ENCODE measurements at places on chromosomes 12 and 14.
A peak's percentile ranks its signal among the peaks of the same experiment; 100 is the strongest.

GRCh38 chr14:71061458-71061857 is 154.2 kb downstream of the PCNX1 start:
- no peak for DNase-seq

GRCh38 chr12:100926669-100927248 is 132.2 kb downstream of the ANO4 start:
- DNase-seq = no peak

- no peak for DNase-seq
These were observed 78.9 kb downstream of the PLEKHA5 start for GRCh38 chr12:19208456-19208855.

DNA sequence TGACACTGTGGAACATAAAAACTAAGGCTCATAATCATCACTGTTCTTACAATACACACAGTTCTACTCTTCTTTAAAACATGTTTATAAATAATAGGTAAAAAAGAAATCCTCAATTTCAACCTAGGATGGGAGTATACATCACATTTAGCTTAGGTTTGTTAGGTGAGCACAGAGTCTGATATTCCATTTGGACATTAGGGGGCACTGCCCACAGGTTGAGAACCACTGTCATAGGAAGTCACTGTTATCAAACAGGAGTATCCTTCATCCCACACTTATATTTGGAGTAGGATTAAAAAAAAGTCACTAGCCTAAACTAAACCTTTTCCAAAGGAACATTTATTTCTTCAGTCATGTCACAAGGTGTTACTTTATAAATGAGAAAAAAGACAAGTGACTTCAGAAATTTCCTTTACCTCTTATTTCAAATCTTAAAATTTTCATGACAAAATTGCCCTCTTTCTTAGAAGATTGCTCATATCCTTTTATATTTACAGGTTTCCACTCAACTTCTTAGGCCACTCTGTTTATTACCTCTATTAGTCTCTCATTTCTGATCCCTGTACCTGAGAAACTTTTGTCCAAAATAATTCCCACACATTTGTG is 240.6 kb downstream of the CPNE8 start:
- peak; percentile 30 for DNase-seq

DNA sequence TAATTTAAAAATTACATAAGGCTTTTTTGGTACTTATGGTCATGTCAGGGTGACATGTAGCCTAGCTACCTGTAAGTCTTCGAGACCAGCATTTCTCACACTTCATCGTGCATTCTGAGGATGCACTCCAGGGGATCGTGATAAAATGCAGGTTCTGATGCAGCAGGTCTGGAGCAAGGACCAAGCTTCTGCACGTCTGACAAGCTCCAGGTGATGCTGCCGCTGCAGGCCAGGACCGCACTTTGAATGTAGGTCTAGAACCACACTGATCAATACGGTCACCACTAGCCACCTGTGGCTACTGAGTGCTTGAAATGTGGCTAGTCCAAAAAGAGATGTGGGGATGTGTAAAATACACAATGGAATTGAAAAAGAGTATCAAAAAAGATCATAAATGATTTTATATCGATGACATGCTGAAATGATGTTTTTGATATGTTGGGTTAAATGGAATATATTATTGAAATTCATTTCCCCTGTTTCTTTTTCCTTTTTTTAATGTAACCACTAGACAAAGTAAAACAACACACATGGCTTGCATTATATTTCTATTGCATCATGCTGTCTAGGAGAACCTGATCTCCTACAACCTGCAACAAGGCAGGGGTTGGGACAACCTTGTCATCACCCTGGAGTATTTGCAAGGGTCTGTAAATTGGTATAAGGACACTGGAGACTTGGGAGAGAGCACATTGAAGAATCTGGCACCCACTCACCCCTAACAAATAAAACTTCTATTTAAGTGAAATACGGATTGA is 142.4 kb downstream of the DPF3 start:
- no peak for DNase-seq

DNA sequence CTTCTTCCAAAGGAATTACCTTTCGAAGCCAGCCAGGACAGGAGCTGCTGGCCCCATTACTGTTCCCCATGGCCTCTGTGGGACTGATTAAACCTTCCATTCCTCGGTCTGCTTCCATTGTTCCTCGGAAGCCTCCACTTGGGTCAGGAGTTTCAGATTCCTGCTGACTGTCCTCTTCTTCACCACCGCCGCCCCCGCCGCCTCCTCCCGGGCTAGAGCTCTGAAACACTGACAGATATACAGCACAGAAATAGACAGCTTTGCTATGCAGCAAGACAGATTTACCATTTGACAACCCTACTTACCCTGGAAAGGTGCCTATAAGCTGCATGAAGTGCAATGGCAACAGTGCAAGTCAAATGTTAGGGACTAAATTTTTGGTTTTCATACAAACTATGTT is 21.8 kb downstream of the ZC2HC1C start:
- DNase-seq = no peak

DNA sequence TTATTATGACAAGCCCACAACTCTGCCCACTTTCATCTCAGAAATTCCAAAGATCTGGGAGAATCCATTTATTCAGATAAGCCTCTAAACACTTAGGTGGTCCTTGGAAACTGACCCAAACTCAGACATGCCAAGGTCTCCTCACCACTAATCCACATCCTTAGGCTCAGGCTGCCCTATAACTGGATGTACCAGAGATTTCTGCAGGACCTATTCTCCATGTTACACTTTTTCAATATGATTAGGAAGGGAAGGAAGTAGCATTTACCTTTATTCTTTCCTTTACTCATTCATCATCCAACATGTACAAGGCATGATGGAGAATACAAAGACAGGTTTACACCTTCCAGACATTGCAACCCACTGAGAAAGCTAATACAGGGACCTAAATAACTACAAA is 145.9 kb upstream of the BMP4 start:
- DNase-seq = no peak

- DNase-seq = no peak
These were observed 38.5 kb downstream of the PTGER2 start for GRCh38 chr14:52352569-52352968.

DNA sequence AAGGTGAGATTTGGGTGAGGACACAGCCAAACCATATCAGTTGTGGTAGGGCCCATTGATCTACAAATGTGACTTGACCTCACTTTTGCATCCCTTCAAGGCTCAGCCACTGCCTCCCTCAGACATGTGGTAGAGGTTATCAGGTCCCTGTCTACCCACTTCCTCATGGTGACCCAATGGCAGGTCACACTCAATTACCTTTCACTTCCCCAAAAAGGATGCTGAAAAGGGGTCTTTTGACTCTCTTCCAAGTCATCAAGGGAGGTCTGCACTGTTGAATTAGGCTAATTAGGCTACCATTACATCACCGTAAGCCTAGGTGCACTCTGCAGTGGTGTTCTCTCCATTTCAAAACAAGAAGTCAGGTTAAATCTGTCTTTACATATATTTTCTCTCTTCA is 22.6 kb upstream of the DRAM1 start:
- no peak for DNase-seq

DNA sequence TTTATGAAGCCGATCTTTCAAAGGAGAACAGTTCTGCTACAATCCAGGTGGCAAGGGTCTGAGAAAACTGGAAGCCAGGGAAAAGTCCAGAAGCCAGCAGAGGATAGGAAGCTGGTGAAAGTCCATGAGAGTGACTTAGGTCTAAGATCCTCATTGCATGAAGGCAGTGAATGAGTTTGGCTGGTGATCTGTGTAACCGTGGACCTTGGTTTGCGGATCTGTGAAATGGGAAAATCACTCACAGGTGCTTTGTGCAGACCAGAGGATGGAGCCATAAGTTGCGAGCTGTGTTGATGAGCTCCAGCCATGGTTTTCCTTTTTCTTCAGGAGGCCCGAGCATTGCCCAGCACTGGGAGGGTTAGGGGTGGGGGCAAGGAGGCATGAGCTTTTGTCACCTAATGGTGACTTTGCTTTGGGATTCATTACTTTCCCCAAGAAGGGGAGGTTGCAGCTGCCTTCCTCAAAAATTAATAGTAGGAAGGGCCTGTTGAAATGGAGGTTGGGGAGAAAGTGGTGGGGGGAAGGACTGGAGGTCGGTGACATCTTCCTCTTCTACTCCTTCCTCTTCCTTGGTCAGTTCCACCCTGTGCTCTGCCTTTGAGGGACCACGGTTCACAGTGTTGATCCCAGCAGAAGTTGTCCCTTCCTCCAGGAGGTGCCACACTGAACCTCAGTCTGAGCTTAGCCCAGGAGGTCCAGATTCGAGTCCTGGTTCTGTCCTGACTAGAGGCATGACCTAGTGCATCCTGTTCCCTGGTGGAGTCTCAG is 20.3 kb upstream of the SERPINA6 start:
- DNase-seq = no peak

GRCh38 chr14:68546839-68547238 is 246.0 kb downstream of the ZFP36L1 start:
- no peak for DNase-seq

- DNase-seq = no peak
These were observed 16.4 kb upstream of the LMO3 start for GRCh38 chr12:16622338-16622737.

DNA sequence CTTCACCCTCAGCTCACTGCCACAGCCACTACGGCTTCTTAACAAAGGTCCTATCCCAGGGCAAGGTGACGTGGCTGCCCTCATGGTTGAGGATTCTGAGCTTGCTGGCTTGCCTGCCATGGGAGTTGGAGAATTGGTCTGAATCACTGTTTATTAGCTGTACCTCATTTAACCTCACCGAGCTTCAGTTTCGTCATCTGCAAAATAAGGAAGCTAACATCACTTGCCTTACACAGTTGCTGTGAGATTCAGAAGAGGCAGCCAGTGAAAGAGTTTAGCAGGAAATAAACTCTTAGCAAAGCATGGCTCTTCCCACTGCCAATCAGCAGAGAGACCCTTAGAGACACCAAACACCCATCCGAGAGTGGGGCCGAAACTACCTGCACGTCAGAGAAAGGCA is 90.1 kb upstream of the KCNA1 start:
- no peak for DNase-seq

GRCh38 chr12:54028314-54029201 is at the start of gene HOXC6:
Gene HOXC6, plus strand, starts transcription at chr12:54028440. Its CDS starts 82 bp downstream, at chr12:54028522.
- no peak for DNase-seq

GRCh38 chr12:27453421-27453820 is 6.9 kb downstream of the SMCO2 start:
- DNase-seq = no peak

- DNase-seq = no peak
These were observed 24.8 kb upstream of the DBX2 start for GRCh38 chr12:45075587-45076282.

- peak; percentile 76 for DNase-seq
These were observed 4.4 kb downstream of the TXNRD1 start for GRCh38 chr12:104219908-104220404.

DNA sequence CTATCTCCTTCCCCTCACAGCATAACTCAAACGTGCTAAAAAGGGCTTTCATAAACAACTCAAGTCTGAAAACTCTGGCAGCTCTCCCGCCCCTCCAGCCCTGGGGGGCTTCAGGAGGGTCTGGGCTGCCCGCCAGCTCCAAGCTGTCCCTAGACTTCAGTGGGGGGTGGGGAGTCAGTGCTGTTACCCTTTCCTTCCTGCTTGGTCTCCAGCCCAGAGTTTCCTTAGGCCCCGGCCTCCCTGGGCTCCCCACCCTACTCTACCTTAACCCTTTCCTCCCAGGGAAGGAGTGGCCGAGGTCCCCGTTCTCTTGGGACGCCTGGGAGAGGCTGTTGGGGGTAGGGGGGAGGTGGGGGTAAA is 530 bp upstream of the NYNRIN start:
- no peak for DNase-seq

DNA sequence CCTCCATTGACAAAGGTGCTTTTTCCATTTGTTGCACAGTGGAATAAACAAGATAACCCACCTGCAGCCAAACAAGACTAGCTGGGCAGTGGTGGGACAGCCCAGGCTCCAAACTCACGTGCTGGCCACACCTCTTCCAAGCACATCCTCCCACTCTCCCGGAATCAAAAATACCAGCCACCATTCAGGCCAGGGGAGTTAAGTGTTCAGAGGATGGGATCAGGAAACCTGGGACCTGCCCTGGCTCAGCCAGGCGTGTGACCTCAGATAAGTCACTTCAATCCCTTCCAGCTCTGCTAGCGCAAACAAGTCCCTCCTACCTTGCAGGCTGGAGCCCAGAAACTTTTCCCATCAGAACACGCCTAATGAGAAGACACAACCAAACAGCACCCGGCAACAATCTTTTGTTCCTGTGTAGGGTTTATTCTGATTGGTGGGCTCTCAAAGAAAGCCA is 43.3 kb downstream of the ACTN1 start:
- no peak for DNase-seq

DNA sequence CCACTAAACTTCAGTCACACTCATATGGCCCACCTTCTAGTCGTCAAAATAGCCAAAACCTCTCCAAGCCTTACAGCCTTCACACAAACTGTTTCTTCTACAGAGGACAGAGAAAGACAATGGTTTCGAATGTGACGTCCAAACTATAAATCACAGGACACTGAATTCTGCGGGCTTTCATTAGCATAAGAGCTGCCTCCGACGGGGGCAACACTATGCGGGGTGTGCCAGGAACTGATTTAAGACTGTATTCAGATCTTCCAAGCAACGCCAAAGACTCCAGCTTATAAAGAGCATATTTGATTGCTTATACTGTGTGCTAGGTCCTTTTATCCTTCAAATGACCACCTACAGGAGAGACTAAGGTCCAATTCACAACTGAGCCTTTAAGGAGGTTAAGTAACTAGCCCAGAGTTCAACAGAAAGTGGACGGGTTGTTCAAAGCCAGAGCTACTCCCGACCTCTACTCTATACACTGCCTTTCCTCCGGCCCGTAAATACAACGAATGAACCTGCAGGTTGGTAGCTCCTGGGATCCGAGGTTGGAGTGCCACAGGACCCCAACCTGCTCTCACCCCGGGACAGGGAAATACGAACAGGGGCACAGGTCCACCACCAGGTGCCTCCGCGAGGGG is 575 bp downstream of the L2HGDH start:
- no peak for DNase-seq

GRCh38 chr14:31159682-31160296 is 47.8 kb downstream of the HECTD1 start:
- DNase-seq = no peak

GRCh38 chr12:91380631-91381030 is 198.0 kb upstream of the DCN start:
- no peak for DNase-seq

GRCh38 chr12:49388682-49389386 is 21.6 kb downstream of the SPATS2 start:
- DNase-seq = no peak
